ENCODE measurements at places on chromosomes 7 and 10.

DNA sequence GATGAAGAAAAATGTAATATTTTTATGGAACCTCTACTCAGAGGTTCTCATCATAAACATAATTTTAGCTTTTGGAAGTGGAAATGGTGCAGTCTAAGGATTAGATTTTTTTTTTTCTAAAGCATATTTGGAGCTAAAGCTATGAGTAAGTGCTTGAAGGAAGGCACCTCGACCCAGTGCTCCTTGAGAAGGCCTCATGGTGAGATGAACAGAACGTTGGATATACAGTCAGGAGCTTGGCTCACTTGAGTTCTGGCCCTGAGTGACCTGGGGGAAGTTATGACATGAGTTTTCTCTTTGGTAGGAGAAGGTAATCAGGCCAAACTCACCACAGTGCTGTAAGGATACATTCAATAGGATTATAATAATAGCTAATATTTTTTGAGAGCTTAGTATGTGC is 163.3 kb downstream of the JCAD start:
- no peak for DNase-seq

- no peak for DNase-seq
Observed at GRCh38 chr10:65660006-65660405, 1265.8 kb upstream of the LRRTM3 start.

GRCh38 chr10:60942788-60943315 is 1.1 kb downstream of the RHOBTB1 start:
- DNase-seq = no peak

DNA sequence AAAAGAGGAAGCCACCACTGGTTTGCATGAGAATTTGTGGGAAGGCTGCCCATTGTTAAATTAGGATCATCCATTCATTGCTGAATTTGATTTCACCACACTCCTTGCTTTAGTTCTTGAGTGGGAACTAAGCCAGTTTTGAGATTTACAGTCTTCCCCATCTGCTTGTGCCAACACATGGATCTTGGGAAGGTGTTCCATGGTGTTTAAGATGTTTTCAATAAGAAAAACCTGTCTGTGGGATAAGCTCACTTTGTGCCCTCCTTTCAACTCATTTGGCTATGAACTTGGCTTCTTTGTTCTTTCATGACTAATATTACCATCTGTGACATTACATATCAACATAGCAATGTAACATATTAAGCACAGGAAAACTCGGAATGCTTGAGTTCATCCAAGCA is 73.2 kb downstream of the INHBA start:
- no peak for DNase-seq

DNA sequence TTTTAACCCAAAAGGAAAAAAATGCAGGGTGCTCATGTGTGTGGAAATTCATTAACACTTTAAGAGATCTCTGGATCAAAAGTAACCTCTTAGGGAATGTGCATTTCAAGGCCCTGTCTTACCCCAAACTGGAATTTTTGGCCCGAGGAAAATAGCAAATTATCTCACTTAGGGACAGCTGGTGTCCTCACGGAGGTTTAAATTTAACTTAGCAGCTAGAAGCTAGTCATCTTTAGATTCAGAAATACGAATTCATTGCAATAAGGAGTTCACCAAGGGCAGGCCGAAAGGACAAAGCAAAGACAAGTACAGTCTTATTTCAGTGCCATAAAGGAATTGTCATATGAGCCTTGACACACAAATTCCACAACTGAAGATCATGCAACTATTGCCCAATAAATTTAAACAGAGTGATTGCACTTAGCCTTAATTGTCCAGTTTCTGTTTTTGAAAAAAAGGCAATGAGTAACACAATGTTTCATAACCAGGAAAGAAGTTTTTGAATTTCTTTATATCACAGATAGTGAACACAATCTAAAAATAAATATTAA is 22.4 kb upstream of the SEMA3C start:
- DNase-seq = no peak

- no peak for DNase-seq
Observed at GRCh38 chr7:47806701-47807103, 141.6 kb downstream of the PKD1L1 start.

GRCh38 chr7:31079824-31080511 is 27.9 kb downstream of the ADCYAP1R1 start:
- DNase-seq = no peak
